Foreskin keratinocyte (primary cell): ENCODE measurements at places on chromosomes 1 and 21.

DNA sequence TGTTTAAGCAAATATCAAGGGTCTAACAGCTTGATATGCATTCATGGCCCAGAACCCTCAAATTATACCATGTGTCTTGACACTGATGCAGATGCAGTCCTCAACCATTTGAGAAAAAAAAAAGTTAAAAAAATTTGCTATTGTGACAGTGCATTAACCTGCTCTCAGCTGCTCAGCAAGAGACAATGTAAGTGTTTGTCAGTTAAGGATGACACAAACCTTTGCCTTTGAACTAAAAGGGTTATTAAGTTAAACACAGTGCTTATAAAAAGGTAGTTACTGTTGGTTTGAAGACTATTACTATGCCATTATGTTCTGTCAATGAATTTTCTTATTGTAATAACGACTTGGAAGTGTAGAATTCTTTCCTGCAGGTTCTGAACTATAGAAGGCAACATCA is 655.6 kb upstream of the NEGR1 start:
- DNase-seq = no peak

GRCh38 chr21:30579346-30579745 is 10.9 kb downstream of the KRTAP22-2 start:
- DNase-seq = no peak

DNA sequence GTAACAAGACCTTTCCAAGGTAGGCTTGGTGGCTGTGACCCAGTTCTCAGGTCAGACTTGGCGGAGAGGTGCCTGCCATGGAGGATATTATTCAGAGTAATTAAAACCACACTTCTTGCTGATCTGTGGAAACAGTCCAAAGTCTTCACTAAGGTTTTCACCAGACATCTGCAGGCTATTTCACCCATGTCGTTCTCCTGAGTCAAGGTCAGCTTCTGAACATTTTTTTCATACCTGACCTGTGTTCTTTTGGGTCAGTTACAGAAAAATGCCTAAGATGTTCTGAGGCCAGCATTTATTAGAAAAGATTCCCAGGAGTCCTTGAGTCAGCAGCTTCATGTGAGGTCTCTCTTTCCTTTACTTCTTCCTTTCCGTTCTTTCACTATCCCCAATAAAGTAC is 54.9 kb downstream of the RGL1 start:
- DNase-seq = no peak

DNA sequence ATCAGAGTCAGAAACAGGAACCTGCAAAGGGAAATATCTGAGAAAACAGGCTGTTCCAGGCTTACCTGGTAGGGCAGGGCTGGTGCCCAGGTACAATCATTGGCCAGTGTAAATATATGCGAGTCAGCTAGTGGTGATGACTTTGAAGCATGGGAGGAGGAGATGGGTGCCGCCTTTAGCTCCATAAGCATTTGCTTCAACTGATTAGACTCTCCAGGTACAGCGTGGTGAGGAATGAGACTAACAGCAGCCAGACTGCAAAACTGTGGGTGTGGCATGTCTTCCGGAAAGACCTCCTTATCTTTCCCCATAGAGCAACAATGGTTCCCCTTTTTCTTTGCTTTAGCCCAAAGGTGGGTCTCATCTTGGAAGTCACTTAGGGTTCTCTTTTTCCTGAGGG is 137.2 kb downstream of the LRIG2 start:
- no peak for DNase-seq

GRCh38 chr1:29593601-29594382 is 357.5 kb downstream of the PTPRU start:
- no peak for DNase-seq

- no peak for DNase-seq
Measured at GRCh38 chr1:100580446-100580845, 42.5 kb downstream of the GPR88 start.

GRCh38 chr1:110220324-110220723 is 10.2 kb downstream of the KCNC4 start:
- no peak for DNase-seq

DNA sequence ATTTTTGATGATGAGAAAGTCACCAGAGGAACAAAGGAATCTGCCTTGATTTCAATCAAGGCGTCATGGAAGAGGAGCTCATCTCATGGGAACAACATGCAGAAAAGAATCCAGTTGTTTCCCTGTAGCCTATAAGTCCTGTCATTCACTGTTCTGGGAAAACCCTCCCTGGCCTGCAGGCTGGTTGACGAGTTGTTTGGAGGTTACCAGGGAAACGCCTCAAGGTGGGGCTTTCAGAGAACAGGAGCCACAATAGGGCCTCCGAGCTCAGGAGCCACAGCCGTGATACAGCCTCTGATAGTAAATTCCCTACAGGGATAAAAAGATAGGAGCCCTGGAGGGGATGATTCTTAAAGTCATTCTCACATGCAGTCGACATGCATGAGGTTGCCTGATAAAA is 135.2 kb downstream of the PSMG1 start:
- DNase-seq = peak; percentile 99

GRCh38 chr1:73770109-73770905 is 427.7 kb downstream of the LRRIQ3 start:
- DNase-seq = no peak

DNA sequence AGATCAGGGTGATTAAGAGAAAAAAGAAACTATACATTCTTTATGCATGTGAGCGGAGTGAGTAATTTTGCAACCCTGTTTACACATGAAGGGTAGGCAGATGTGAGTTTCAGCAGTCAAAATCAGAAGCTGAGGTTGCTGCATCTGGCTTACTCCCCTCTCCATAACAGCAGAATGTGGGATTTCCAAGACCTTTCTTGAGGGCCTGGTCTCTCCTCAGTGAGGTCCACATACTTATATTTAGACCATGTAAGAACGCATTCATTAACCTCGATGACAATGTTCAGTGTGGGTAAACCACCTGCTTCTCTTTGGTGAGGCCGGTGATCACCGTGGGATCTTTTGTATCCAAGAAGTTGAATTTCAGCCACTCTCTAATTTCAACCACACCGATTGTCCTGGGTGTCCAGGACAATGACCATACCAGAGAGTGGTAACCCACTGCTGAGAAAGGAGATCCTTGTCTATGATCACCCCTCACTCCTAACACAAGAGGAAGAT is 18.7 kb upstream of the RAP1A start:
- peak; percentile 52 for DNase-seq

- peak; percentile 21 for DNase-seq
Measured at GRCh38 chr1:244012202-244012601, 38.9 kb upstream of the ZBTB18 start.

GRCh38 chr1:215833941-215834729 is 267.0 kb downstream of the KCTD3 start:
- no peak for DNase-seq

- no peak for DNase-seq
Measured at GRCh38 chr1:198620218-198620617, 18.6 kb upstream of the PTPRC start.

- DNase-seq = no peak
Measured at GRCh38 chr1:91778964-91779363, 107.0 kb downstream of the TGFBR3 start.

- DNase-seq = no peak
Measured at GRCh38 chr1:230570724-230571360, 71.4 kb upstream of the COG2 start.

- DNase-seq = peak; percentile 64
Measured at GRCh38 chr1:41783189-41783639, 135.5 kb downstream of the HIVEP3 start.

DNA sequence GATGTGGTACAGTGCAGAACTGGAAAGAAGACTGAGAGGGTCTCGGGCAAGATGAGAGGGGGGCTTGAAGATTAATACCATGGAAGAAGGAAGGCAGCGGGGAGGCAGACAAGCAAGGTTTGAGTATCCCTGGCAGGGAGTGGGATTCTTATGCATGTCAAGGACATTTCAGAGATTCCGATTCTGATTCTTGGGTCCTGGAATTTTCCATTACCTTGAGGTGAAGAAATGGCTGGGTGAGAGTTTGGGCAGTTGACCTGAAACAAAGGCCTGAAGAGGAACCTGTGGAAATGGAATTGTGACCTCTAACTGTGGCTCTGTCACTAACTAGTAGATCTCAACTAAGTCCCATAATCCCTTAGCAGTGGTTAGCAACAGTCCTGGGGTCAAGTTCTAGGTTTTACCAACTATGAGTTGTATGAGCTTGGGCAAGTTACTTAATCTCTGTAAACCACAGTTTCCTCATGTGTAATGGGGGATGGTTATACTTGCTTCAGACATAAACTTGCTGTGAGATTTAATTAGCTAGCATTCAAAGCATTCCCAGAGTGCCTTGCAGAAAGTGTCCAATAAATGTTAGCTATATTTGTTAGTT is 8.6 kb upstream of the ACTN2 start:
- no peak for DNase-seq

DNA sequence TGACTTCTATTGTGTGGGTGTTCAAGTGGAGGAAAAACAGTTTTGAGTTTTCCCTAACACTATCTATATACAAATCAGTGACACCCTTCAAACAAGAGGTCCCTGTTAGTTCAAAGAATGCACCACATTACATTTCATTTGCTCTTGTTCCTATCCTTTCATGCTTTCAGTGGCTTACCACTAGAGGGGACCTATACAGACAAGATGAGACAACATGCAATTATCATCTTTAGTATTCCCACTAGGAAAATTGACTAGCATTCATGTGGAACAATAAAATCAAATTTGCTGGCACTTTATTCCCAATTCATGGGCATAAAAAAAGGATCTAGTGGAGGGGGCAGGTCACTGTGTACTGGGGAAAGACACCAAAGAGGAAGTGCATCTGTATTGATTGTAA is 13.3 kb upstream of the SIPA1L2 start:
- DNase-seq = no peak

DNA sequence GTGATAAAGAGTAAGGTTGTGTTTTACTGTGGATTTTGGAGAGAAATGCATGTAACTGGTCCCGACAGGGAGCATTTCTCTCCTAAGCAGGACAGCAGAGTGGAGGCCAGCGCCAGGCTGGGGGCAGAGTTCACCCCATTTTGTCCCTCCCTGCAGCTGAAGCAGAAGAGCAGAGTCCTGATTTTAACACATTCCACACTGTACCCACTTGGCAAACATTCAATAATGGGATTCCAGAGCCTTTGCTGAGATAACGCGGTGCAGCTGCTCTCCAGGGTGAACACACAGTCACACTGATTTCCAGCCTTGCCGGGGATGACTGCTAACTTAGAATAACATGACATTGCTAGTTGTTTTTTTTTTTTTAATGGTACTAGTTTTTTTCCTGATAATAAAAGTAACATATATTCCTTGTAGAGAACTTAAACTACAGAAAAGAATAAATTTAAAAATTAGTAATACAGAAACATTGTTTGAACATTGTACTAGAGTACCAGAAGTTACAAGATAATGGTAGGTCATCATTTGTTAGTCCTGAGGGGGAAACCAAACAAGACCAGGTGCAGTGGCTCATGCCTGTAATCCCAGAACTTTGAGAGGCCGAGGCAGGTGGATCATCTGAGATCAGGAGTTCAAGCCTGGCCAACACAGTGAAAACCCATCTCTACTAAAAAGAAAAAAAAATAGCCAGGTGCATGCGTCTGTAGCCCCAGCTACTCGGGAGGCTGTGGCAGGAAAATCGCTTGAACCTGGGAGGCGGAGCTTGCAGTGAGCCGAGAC is 77.2 kb downstream of the SCCPDH start:
- DNase-seq = no peak

- no peak for DNase-seq
Measured at GRCh38 chr1:10320336-10320735, 78.5 kb upstream of the PGD start.

DNA sequence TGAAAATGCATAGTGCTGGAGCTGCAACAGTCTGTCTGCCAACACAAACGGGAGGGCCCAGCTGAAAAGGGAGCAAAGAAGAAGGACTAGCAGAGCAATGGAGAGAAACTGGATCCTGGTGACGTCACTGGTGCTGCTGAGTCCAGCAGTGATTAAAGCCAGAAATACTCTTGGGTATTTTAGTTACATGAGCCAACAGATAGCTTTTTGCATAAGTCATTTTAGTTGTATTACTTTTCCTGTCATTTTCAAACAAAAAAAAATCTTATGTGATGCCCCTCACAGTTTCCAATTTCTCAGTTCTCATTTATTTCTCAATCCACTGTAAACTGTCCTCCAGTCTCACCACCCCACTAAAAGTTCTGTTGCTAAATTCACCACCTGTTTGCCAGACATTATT is 38.7 kb upstream of the NEK7 start:
- DNase-seq = peak; percentile 57

DNA sequence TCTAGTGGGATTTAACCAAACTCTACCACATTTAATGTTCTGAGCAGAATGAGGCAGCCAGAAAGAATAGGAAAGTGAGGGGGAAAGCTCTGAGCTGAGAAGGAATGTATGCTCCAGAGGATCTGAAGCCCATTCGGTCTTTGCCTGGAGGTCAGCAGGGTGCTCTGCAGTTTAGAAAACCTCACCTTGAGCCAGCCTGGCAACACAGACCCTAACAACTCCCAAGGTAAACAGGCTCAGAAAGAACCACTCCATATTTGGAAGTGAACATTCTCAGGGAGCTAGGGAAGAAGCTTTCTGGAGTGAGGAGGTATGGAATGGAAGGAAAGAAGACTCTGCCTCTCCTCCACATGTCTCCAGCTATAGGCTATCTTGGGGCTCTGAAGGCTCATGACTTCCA is 398.8 kb downstream of the SEC16B start:
- no peak for DNase-seq

- DNase-seq = no peak
Measured at GRCh38 chr1:155130272-155131006, 2.8 kb downstream of the EFNA1 start.

- no peak for DNase-seq
Measured at GRCh38 chr1:81158592-81158991, 642.1 kb upstream of the ADGRL2 start.

GRCh38 chr1:162913345-162913744 is 52.4 kb upstream of the CCDC190 start:
- peak; percentile 94 for DNase-seq

DNA sequence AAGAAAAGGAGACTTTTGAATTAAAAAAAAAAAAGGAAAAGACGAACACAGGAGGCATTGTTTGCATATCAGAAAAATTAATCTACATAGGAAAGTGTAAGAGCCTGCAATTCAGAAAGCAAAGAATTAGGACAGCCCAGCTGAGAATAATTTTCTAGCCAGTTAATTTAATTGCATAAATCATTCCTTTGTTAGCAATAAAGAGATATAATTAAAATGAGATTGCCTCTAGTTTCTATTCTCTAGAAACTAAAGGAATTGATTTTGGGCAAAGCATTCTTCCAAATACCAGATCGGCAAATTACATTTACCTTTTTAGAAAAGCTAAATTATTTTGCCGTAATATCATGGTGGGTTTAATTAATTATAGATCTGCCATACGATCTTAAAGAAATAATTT is 46.0 kb downstream of the NUF2 start:
- no peak for DNase-seq

DNA sequence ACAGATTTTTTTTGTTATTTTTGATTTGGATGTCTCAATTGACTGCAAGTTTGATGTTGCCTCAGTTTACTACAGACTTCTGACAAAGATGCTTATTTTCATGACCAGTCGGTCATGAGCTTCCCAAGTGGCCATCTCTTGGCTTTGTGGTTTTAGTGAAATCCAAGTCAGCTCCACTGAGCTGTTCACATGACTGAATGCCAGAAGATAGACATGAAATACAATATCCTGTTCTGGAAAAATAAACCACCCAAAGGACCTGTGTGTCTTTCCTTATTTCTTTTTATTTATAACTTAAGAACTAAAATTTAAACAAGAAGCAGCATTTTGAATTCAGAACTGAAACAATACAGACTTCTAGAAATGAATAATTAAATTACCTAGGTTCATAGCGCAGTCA is 89.3 kb downstream of the HMCN1 start:
- DNase-seq = no peak

- no peak for DNase-seq
Measured at GRCh38 chr1:241356519-241357365, at the start of gene RGS7. Gene RGS7 (minus strand): TSS chr1:241357205.

GRCh38 chr1:155301342-155301841 is at the start of gene PKLR:
Gene PKLR (minus strand): TSS chr1:155301438. CDS start chr1:155301395, 43 bp downstream.
- DNase-seq = no peak

- peak; percentile 91 for DNase-seq
Measured at GRCh38 chr1:243267914-243268653, 12.2 kb downstream of the SDCCAG8 start.
